Stimulated activated CD8-positive, alpha-beta memory T cell treated with anti-CD3 and anti-CD28 coated beads, Interleukin-4, amount 100 ng/mL, for 48 hours (primary cell): ENCODE measurements at places on chromosomes 13 and 19.

DNA sequence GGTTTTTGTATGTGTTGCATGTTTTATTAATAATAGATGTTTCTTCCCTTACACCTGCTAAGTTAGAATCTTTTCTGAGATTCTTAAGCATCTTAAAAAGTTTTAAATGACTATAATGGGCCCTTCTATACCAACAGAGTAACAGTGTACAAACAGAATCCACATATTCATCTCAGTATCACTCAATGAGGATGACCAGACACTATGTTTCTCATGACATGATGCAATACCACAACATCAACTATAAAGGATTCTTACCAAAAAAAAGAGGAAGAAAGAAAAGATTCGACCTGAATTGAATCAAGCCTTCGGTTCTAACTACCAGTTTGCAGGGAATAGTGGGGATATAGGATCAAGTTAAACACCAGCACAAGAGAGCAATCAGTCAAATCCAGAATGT, 56.5 kb downstream of the INTS6 start:
- DNase-seq: no peak

- DNase-seq: no peak
These were observed at the start of gene EPS8L1 for GRCh38 chr19:55075371-55075998. Gene EPS8L1, plus strand, starts transcription at chr19:55075869. Its CDS starts 576 bp downstream, at chr19:55076445.

DNA sequence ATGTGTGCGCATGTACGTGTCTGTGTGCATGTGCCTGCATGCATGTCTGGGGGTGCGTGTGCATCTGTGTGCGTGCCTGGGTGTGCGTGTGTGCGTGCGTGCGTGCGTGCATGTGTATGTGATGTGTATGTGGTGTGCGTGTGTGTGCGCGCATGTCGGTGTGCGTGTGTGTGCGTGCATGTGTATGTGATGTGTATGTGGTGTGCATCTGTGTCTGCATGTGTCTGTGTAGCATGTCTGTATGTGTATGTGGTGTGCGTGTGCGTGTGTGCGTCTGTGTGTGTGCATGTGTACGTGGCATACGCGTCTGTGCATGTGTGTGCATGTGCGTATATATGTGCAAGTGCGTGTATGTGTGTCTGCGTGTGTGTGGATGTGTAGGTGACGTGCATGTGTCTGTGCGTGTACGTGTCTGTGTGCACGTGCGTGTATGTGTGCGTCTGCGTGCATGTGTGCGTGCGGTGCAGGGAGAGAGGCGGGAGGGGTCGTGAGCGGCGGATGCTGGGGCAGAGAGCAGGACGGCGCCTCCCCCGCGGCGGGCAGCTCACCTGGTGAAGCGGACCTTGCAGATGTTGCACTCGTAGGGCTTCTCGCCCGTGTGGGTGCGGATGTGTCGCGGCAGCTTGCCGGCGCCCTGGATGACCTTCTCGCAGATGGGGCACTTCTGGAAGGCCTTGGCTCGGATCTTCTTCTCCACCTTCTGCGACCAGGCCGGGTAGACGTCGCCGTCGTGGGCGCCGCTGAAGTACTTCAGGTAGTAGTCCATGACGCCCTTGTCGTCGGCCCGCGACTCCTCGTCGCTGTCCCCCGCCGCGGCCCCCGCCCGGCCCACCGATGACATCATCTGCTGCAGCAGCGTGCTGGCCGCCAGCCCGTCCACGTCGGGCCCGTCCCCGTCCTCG, 13.0 kb downstream of the ZBTB7A start:
- DNase-seq: no peak

GRCh38 chr19:3818466-3818865, 32.3 kb upstream of the MATK start:
- DNase-seq: peak; percentile 57

DNA sequence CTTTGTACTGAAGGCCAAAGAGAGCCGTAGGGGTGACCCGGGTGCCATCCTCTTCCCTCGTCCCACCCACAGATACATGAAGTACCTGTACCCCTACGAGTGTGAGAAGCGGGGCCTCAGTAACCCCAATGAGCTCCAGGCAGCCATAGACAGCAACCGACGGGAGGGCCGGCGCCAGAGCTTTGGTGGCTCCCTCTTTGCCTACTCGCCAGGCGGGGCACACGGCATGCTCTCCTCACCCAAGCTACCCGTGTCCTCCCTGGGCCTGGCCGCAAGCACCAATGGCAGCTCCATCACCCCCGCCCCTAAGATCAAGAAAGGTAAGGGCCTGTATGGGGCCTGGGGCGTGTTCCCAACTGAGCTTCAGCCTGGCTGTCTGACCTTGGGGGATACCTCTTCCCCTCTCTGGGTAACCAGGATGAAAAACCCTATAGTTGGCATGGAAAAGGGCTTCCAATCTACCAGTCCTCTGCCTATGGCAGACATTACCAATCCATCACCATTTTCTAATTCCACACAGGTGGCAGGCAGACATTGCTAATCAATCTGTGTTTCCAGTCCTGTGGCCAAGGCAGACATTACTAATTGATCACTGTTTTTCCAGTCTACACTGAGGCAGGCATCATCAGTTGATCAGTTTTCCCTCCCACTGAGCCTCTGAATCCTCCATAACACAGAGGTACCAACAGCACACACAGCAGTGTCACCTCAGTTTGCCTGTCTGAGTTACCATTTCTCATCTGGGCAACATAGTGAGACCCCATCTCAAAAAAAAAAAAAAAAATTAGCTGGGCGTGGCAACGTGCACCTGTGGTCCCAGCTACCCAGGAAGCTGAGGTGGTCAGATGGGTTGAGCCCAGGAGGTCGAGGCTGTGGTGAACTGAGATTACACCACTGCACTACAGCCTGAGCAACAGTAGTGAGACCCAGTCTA, 19.1 kb upstream of the WDR18 start:
- DNase-seq: no peak

DNA sequence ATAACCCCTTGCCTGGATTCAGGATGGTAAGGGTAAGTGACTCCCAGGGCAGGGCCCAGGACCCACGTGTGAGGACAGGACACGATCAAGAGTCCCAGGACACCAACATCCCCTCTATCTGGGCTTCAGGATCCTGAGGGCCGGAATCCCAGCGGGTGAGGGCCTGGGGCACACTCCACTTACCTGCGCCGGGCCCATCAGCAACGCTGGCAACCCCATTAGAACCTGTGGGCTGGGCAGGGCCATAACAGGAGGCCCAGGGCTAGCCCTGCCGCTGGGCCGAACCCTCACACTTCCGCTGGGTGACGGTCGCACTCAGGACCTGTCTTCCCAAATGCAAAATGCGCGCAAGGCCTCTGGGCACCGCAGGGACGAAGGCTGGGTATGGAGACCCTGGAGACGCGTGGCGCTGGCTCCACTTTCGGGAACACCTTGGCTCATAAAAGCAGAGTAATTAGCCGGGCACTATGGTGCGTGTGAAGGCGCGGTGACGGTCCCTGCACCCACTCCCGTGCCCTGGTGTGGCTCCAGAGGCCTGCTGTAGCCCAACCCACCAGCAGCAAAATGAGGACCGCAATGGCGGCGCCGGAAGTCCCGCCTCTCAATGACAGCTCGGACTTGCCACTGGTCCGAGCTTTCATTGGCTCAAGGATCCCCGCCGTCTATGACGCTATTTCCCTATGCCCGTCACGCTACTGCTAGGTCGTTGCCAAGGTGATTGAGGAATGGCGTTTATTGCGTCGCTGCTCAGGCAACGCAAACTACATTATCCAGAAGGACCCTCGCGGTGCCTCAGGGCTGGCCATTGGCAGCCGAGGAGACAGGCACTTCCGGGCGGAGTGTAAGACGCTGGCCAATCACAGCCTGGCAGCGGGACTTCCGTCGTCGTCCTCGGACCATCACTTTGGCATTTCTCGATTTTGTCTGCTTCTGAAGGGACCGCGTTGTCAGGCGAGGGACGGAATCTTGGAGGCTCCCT, at the start of gene ZNF132:
Gene ZNF132, minus strand, starts transcription at position 578 of the 979 bp plus-strand sequence. Its CDS starts 332 bp downstream, at position 246.
- peak; percentile 94 for DNase-seq

- no peak for DNase-seq
These were observed 8.0 kb downstream of the IL17D start for GRCh38 chr13:20711301-20712044.

DNA sequence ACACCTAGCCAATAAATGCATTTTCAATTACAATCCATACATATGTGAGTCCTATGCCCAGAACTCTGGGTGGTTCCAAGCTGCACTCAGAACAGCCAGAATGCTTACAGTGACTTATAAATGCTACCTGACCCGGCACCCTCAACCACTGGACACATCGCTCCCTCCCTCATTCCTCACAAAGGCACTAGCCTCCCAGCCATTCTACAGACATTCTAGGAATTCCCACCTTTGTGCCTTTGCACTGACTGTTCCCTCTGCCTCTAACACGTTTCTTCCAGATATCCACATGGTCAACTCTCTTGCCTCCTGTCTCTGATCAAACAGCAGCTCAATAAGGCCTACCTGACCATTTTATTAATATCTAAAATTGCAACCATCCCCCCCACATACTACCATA, 99.9 kb downstream of the LHFPL6 start:
- no peak for DNase-seq

DNA sequence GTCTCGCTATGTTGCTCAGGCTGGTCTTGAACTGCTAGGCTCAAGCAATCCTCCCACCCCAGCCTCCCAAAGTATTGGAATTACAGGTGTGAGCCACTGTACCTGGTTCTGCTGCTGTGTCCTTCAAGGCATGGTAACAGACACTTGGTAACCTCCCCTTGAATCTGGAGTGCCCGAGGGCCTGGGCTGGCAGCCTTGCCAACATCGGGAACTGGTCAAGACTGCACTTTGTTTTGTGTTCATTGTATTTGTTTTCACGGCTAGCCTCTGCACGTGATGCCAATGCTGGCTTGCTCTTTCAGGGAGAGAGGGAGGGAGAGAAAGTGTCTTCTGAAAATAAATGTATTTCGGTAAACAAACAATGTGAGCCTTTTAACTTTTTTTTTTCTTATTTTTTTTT, 12.0 kb downstream of the CERS4 start:
- DNase-seq: no peak
